ENCODE measurements at places on chromosomes 1 and 21. TPM values are rescaled to one million over a fixed set of nuclear protein-coding genes. Genes with fewer than 3 reads are reported as not detected.

Gene ESRRG
- total RNA-seq = 6.7 TPM

Gene TACSTD2
- 0.61 TPM for total RNA-seq

Gene RAB25
- total RNA-seq = 142 TPM

Gene CR1L
- 1.9 TPM for total RNA-seq

Gene KRTAP13-2
- total RNA-seq = not detected

Data from endodermal cell (in vitro differentiated cells).